Stimulated activated naive B cell treated with anti-CD40 and anti-IgM and Interleukin-4, amounts not matched to agents 10 μg/mL and 1 μg/mL and 100 μg/mL, for 72 hours (primary cell): ENCODE measurements at places on chromosomes 6 and 20.

DNA sequence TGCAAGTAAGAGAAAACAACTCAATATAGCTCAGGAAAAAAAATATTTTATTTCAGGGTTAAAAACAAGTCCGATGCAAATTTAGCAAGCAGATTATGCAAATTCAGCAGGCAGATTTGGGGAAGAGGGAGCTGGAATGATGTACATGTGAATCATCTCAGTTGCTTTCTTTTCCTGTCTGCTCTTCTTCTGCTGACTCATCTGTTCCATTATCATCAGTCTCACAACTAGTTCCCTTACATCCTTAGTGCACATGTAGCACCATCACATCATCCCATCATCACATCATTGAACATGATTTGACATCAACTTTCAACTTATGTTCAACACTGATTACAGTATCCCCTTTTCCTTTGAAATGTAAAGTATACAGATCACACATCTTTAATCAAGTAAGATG is 11.5 kb upstream of the DEFB113 start:
- no peak for DNase-seq

GRCh38 chr6:151110576-151110905 is 129.2 kb upstream of the AKAP12 start:
- no peak for DNase-seq

GRCh38 chr6:25511376-25511775 is 140.6 kb upstream of the SCGN start:
- DNase-seq: no peak

GRCh38 chr6:143743301-143744166 is 65.8 kb downstream of the PHACTR2 start:
- DNase-seq: no peak

GRCh38 chr20:48451401-48451800 is 376.4 kb downstream of the PREX1 start:
- no peak for DNase-seq

- DNase-seq: no peak
Observed at GRCh38 chr6:7540595-7540994, 876 bp upstream of the DSP start.

GRCh38 chr20:17936761-17937732 is 31.5 kb downstream of the SNX5 start:
- DNase-seq: no peak

DNA sequence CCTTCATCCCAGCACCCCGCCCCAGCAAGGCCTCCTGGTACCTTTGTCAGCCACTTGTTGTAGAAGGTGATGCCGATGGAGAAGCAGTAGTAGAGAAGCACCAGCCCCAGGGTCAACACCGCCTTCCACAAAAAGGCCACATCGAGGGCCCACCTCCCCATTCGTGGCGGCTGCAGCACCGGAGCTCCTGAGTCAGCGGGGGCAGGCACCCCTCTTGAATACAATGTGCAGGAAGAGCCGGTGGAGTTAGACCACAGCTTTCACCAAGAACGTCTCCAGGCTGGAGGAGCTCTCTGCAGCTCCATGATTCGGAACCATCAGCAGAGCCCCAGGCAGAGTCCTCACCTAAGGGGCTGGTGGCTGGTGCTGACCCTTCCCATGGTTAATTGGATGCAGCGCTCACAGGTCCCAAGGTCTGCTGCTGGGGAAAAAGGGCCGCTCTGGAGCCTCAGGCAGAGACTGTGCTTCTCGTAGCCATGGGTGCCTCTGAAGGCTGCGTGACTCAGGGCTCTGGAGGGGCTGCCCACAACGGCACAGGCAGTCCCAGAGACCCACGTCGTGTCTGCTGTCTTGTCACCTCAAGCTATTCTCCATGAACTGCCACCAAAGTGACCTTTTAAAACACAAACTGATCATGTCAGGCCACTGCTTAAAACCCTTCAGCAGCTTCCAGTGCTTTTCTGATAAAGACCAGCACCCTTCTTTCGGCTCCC is 47.9 kb downstream of the ELMO2 start:
- DNase-seq: no peak

GRCh38 chr6:118313762-118314161 is 234.3 kb upstream of the PLN start:
- no peak for DNase-seq

DNA sequence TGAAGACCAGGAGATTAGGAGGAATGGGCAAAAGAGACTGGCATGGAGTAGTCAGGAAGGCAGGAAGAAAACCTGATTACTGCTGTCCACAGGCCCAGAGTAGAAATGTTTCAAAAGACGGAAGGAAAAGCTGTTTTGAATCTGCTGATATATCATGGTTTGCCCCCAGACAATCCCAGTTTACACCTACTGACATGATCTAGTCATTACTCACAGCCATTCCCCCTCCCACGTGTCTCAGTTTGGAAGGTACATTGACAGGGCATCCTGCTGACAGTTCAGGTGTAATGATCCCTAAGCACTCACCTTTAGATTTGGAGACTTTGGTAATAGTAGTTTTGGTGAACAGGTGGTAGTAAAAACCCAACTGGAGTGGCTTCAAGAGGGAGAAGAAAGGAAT is 9.8 kb upstream of the TXNDC5 start:
- DNase-seq: no peak

GRCh38 chr6:33071569-33071968 is 1.9 kb downstream of the HLA-DPA1 start:
- no peak for DNase-seq

GRCh38 chr20:49659056-49659455 is 54.6 kb downstream of the B4GALT5 start:
- no peak for DNase-seq

DNA sequence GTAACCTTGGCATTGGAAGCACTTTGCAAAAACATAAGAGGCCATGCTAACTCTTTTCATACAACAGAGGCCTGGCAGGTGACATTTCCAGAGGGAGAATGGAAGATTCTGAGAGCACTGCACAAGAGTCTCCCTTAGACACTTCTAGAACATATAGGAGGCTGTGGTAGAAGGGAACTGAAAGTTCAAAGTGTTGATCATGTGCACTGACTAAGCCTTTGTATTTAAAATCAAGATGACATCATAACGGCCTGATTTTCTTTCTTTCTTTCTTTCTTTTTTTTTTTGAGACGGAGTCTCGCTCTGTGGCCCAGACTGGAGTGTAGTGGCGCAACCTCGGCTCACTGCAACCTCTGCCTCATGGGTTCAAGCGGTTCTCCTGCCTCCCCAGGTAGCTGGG is 26.8 kb upstream of the DNAAF9 start:
- no peak for DNase-seq

DNA sequence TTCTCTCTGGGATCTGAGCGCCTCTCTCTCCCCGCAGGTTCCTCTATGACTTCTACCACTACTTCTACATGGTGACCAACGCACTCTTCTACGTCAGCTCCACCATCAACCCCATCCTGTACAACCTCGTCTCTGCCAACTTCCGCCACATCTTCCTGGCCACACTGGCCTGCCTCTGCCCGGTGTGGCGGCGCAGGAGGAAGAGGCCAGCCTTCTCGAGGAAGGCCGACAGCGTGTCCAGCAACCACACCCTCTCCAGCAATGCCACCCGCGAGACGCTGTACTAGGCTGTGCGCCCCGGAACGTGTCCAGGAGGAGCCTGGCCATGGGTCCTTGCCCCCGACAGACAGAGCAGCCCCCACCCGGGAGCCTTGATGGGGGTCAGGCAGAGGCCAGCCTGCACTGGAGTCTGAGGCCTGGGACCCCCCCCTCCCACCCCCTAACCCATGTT is 36.3 kb upstream of the MRGBP start:
- no peak for DNase-seq

DNA sequence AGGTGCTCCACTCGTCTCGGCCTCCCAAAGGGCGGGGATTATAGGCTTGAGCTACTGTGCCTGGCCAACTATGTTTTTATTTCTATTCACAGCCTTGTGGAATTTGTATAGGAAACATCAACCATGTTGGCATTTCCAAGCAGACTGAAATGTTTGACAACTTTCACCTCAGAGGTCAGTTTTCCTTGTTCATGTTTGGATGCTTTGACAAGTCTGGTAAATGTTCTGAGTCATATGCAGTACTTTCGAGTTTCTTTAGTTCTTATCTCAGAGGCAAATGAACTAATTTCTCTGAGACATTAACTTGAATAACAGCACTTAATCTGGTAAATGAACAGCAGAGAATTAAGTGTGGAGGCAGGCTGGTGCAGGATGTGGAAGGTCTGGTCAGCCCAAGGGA is 373.4 kb upstream of the SYNCRIP start:
- no peak for DNase-seq

DNA sequence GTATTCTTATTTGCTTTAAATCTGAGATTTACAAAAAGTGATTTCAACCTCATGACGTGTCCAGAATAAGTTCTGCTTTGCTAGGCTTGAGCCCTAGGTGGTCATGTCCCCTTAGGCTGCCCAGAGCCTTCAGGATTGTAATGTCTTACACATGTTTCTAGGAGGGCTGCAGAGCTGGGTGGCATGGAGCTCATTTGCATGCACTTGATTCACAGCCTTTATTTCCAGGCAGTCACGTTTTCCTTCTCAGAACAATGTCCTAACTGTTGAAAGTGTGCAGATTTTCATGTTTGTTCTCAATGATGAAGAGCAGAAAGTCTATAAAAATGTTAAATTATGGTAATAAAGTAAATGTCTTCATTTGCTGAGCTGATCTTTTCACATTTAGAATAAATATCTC is 448.6 kb upstream of the SOX4 start:
- no peak for DNase-seq

DNA sequence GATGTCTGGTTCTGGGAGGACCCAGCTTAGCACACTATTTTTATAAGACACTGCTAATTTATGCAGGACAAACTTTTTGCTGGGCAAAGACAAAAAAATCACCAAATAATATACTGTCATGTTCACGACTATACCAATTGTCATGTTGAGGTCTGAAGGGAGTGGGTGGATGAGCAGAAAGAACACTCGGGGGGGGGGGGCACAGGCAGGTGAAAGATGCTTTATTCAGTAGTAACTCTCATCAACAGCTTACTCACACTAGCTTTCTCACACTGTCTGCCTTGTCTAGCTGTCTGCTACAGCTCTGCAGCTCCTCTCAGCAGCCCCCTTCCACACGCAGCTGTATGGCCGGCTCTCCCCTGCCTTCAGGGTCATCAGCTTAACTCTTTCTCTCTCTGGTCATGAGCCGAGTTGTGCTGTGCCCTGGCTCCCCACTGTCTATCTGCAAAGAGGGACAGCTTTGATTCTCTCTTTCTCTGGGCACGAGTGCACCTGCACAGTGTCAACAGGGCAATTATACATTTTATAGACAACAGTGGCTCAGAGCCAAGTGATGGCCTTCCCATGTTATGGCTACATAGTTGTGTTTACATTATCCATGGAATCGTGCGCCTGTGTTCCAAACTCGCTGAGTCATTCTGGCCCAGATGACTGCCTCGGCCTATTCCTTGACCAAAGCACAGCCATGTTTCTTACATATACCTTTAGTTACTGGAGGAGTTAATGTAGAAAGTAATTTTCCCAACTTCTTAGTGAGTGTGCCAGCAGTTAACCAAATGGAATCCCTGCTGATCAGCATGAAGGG is 187.7 kb upstream of the PRSS16 start:
- DNase-seq: no peak

DNA sequence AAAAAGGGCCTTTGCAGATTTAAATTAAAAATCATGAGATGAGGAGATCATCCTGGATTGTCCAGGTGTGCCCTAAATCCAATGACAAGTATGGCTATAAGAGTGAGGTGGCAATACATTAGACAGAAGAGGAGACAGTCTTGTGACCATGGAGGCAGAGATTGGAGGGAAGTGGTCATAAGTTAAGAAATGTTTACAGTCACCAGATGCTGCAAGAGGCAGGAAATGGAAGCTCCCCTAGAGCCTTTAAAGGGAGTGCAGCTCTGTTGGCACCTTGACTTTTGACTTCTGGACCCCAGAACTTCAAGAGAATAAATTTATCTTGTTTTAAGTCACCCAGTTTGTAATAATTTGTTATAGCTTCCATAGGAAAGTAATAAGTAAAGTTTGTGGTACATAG is 61.1 kb downstream of the HMGN3 start:
- no peak for DNase-seq

DNA sequence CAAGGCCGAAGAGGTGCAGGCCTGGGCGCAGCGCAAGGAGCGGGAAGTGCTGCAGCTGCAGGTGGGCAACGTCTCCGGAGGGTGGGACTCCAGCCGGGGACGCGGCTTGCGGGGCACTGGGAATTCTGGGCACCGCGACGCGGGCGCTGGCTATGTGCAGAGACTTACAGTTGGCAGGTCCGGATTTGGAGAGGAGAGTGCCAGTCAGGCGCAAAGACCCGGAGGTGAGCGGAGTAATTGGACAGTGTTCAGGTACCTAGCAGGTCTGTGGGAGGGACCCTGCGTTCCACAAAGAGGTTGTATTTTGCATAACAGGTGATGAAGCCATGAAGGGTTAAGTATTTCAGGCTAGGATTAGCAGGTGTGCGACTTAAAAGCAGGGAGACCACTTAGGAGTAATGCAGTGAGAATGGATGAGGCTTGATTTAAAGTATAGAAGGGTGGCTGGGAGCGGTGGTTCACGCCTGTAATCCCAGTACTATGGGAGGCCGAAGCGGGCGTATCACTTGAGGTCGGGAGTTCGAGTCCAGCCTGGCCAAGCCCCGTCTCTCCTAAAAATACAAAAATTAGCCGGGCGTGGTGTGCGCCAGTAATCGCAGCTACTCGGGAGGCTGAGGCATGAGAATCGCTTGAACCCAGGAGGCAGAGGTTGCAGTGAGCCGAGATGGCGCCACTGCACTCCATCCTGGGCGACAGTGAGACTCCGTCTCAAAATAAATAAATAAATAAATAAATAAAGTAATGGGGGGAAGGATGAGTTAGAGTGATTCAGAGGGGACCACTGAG is 1.0 kb downstream of the MRPS26 start:
- DNase-seq: no peak

GRCh38 chr20:51528263-51529027 is 14.1 kb downstream of the NFATC2 start:
- DNase-seq: peak; percentile 40

DNA sequence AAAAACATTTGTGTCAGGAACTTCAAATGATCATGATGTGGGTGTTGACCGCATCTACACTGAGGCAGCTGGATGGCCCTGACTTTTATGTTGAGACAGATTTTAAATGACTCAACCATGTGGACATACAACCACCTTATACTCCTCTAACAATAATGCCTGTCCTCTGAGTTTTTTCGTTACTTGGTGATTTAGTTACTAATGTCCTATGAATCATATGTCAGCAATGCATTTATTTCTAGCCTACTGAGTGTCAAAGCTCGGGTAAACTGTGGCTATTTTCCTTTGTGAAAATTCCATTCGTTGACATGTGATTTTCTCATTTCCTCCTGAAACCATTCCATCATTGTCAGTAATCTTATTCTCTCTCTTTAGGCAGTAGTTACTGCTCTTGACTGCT is 38.9 kb upstream of the NKX2-4 start:
- DNase-seq: no peak

- DNase-seq: no peak
Observed at GRCh38 chr6:84772428-84773132, 8.2 kb upstream of the TBX18 start.

DNA sequence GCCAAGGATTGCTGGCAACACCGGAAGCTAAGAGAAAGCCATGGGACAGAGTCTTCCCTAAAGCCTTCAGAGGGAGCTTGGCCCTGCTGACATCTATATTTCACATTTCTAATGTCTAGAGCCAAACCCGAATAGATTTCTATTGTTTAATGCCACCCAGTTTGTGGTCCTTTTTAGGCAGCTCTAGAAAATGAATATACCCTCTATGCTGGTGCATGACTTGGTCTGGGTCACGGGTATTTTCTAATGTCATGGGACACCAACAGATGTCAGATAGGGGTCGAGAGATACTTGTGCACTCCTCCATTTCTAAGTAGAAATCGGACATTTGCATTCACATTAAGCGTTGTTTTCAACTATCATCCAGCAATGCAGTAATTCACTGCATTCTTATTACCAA is 37.0 kb upstream of the SOX4 start:
- no peak for DNase-seq
